Osteocyte (in vitro differentiated cells): ENCODE measurements at places on chromosomes 12 and 14. TPM values are rescaled to one million over a fixed set of nuclear protein-coding genes. Genes with fewer than 3 reads are reported as not detected.

The GZMH gene
- total RNA-seq, result not detected in 2 replicates

GRCh38 chr12:90712671-90713070 is 242.3 kb downstream of the CCER1 start:
- DNase-seq, result no peak

The CCDC38 gene
- total RNA-seq, result not detected in 2 replicates

DNA sequence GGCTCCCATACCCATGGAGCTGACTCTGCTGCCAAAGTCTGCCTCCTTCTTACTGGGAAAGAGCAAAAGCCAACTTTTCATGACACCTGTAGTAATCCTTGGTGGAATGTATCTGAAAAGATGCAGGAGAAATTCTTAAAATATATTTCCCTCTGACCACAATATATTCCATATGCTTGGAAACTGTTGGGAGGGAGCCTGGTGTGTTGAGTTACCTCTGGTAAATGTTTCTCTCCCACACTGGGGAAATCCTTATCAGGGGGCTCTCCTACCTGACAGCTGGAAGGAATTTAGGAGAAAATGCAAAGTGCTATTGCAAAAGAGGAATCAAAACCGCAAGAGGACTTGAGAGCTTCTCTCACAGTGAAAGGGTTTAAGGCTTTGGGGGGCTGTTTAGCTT is 139.4 kb downstream of the TBX5 start:
- no peak for DNase-seq

DNA sequence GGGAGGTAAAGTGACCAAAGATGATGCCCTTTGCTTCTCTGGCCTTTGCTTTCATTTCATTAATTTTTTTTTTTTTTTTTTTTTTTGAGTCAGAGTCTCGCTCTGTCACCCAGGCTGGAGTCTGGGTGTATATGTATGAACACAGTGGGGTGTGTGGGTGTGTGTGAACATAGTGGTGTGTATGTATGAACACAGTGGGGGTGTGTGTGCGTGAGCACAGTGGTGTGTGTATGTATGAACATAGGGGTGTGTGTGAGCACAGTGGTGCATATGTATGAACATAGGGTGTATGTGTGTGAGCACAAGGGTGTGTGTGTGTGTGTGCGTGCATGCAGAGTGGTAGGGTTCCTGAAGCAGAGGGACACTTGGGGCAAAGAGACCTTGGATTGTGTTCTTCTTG is 9.6 kb downstream of the KLC1 start:
- no peak for DNase-seq

The KLRF1 gene
- total RNA-seq, result not detected in 2 replicates

DNA sequence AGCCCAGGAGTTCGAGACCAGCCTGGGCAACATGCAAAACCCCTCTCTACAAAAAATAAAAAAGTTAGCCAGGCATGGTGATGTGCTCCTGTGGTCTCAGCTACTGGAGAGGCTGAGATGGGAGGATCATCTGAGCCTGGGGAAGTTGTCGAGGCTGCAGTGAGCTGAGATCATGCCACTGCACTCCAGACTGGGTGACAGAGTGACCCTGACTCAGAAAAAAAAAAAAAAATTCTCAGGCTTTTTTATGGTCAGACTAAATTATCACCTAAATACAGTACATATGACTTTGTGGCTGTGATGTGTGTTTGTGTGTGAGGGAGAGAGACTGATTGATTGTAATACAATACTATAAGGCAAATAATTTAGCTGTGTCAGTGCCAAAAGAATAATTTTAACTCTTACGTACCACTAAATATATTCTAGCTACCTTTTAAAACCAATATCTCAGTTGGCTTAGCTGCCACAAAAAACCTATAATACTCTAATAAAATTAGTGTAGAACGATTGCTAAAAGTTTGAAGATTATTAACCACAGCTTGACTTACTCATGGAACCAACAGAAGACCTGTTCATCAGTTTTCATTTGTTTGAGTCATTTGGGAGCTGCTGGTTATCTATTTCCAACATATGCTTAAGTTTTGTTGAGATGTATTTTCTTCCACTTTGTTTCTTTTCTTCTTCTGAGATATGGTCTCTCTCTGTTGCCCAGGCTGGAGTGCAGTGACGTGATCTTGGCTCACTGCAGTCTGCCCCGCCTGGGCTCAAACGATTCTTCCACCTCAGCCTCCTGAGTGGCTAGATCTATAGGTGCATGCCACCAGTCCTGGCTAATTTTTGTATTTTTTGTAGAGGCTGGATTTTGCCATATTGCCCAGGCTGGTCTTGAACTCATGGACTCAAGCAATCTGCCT is 58.0 kb downstream of the DIP2B start:
- no peak for DNase-seq

The STON2 gene
- not detected in 2 replicates for total RNA-seq

- no peak for DNase-seq
These were observed 40.8 kb upstream of the OR4E1 start for GRCh38 chr14:21714318-21714929.

- DNase-seq, result no peak
These were observed 16.1 kb upstream of the KRT8 start for GRCh38 chr12:52920937-52921336.

GRCh38 chr12:91594715-91595114 is 412.1 kb upstream of the DCN start:
- DNase-seq, result no peak

DNA sequence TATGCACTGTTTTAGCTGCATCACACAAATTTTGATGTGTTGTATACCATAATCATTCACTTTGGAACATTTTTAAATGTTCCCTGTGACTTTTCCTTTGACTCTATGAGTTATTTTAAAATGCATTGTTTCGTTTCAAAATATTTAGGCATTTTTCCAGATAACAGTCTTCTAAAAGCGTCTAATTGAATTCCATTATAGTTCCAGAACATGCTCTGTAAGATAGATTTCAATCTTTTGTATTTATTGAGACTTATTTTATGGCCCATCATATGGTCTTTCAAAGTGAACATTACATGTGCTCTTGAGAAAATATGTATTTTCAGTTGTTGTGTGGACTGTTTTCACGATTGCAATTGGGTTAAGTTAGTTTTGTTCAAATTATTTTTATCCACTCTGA is 98.7 kb upstream of the ARHGAP5 start:
- DNase-seq, result no peak

DNA sequence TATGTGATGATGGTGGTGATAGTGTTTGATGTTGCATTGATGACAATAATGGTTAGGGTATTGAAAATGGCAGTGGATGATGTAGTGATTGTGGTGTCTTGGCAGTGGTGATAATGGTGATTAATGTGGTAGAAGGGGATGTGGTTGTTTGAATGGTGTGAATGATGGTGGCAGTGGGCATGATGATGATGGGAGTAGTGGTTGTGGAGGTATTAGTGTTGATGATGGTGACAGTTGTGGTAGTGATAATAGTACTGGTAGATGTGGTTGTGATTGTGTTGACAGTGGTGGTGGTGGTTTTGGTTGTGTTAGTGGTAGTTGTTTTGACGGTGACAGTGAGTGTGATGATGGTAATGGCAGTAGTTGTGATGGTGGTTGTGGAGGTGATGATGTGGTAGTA is 1049.0 kb downstream of the VRK1 start:
- DNase-seq, result peak; percentile 21

- no peak for DNase-seq
These were observed 146.4 kb upstream of the PRICKLE1 start for GRCh38 chr12:42735861-42736361.

The LRRC43 gene
- 1.0 and 2.0 TPM in 2 replicates for total RNA-seq

The SSPN gene
- 19.2 and 23.3 TPM in 2 replicates for total RNA-seq

DNA sequence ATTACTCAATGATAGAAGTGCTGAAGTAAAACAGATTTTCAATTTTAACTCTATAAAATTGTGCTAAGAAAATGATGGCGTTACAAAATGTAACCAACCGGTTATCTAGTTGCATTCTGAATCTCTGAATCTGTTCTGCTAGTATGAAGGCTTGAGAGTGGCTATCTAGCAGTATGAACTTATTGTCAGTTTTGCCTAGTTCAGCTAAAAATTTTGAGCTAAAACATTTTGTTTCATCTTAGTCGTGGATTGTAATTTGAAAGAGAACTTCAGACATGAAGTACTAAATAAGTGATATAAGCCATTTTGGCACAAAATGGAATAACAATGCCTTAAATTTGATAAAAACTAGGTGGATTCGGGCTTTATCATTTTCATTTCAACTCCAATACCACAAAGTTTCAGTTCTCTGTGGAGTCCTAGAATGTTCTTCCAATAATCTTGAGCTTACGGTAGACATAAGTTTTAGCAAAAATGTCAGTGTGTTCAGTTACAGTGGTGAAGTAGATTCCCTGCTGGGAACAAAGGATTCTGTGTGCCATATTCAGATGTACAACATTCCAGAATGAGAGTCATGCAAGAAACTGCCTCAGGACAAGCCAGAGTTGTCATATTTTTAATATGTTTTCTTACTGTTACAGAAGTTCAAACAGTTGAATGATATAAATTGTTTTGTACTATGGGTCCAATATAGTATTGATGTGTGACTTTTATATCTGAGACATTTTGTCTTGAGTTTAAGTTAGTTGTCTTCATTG is 28.1 kb downstream of the ATP6V1D start:
- DNase-seq, result no peak

- no peak for DNase-seq
These were observed 363.1 kb downstream of the EGLN3 start for GRCh38 chr14:33587791-33588190.

GRCh38 chr12:56839915-56840325 is 76.8 kb downstream of the HSD17B6 start:
- DNase-seq, result no peak

DNA sequence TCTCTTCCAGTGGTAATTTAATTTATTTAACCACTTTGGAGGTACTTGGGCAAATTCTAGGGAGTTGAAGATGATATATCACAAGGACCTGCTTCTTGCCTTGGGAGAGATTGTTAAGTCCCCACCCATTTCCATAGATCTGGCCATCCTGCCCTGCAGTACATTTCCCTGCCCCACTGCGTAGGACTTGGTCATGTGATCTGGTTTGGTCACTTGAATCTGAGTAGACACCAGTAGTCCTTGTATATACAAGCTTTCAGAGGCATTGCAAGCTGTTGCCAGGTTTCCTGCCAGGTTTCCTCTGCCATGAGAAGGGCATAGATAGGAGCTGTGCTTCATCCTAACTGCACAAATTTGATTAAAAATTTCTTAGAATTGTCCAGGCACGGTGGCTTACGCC is 200.0 kb downstream of the ADAMTS20 start:
- no peak for DNase-seq

- DNase-seq, result peak; percentile 81
These were observed 101.5 kb downstream of the KIF26A start for GRCh38 chr14:104239861-104240301.

DNA sequence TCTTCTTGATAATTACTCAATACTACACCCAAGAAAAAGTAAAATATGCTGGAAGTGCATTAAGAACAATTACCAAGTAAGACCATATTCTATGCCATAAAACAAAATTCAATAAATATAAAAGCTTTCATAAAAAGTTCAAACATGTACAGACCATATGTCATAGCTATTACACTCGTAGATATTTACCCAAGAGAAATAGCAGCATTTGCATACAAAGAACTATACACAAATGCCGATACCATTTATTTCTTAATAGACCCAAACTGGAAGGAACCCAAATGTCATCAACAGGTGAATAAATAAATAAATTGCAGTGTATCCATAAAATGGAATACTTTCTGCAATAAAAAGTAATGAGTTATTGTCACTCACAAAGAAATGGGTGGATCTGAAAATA is 78.3 kb upstream of the SLC16A7 start:
- DNase-seq, result no peak

The HAL gene
- 0.50 and 1.7 TPM in 2 replicates for total RNA-seq

GRCh38 chr14:56235388-56235787 is 117.2 kb downstream of the PELI2 start:
- no peak for DNase-seq

DNA sequence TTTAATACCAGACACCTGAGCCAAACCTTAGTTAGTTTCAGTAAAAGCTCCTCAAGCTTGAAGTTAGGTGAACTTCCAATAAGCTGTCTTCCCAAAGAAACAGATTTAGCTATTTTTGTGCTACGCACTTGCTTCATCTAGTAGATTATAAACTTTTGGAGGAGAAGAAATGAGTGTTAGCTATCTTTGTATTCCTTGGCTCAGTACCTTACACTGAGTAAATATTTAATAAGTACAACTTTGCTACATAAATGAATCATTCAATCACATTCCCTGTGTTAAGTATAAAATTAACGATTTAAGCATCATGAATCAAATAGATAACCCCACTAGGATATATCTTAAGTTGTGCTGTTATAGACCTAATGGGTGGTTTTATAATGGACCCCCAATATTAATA is 307.0 kb downstream of the PCNX1 start:
- DNase-seq, result no peak

- no peak for DNase-seq
These were observed 198.9 kb downstream of the RBM19 start for GRCh38 chr12:113766879-113767878.

GRCh38 chr14:79581912-79582576 is 629.3 kb downstream of the DIO2 start:
- no peak for DNase-seq

- DNase-seq, result no peak
These were observed 76.1 kb downstream of the SAMD4A start for GRCh38 chr14:54642801-54643695.

- DNase-seq, result no peak
These were observed 140.5 kb downstream of the FOXN3 start for GRCh38 chr14:89276424-89276975.

GRCh38 chr14:54040846-54041245 is 84.2 kb upstream of the BMP4 start:
- no peak for DNase-seq

The MYO1H gene
- not detected in 2 replicates for total RNA-seq

- DNase-seq, result no peak
These were observed 11.1 kb upstream of the CNTN1 start for GRCh38 chr12:40681148-40681547.

- DNase-seq, result no peak
These were observed 25.8 kb downstream of the NR1H4 start for GRCh38 chr12:100499416-100499815.

The BDKRB2 gene
- total RNA-seq, result 0.31 and 0.40 TPM in 2 replicates

The MYF5 gene
- not detected in 2 replicates for total RNA-seq

DNA sequence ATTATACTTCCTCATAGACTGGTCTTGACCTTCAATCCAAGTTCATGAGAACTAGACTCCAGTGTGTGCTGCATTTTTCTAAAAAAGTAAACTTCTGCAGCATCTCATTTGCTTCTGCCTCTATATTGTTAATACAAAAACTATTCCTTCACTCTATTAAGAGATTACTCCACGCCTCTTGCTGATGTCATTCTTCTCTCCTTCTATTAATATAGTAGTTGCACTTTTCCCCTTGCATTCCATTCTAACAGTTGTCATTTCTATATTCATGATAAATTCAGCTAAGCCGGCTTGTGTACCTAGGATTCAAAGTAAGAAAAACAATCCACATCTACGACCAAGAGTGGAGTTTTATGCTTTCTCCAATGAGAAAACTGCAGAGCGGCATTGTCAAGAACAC is 480.4 kb upstream of the NOVA1 start:
- DNase-seq, result no peak

The GPRC5D gene
- not detected in 2 replicates for total RNA-seq

- DNase-seq, result no peak
These were observed 26.5 kb downstream of the ZBTB42 start for GRCh38 chr14:104827177-104828055.

GRCh38 chr14:103091041-103091882 is 3.3 kb upstream of the EXOC3L4 start:
- no peak for DNase-seq

The IL31 gene
- not detected in 2 replicates for total RNA-seq
